ENCODE measurements at places on chromosomes 5 and 9.
A peak's percentile ranks its signal among the peaks of the same experiment; 100 is the strongest.

DNA sequence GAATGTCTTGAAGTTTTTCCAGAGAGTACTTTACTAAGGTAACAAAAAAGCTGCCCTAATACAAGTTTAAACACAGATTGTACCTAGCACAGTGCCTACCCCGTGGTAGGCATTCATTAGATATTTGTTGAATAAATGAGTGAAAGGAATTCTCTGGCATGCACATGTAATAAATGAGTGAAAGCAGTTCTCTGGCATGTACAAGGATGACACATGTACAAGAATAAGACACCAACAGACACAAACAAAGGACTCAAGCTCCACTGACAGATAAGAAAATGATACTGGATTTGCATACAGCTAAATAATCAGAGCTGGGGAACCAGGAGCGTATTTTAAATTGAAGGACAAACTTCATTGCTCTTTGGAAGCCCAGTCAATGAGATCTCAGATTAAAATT lies 535.8 kb downstream of the EFNA5 start:
- DNase-seq, result no peak

DNA sequence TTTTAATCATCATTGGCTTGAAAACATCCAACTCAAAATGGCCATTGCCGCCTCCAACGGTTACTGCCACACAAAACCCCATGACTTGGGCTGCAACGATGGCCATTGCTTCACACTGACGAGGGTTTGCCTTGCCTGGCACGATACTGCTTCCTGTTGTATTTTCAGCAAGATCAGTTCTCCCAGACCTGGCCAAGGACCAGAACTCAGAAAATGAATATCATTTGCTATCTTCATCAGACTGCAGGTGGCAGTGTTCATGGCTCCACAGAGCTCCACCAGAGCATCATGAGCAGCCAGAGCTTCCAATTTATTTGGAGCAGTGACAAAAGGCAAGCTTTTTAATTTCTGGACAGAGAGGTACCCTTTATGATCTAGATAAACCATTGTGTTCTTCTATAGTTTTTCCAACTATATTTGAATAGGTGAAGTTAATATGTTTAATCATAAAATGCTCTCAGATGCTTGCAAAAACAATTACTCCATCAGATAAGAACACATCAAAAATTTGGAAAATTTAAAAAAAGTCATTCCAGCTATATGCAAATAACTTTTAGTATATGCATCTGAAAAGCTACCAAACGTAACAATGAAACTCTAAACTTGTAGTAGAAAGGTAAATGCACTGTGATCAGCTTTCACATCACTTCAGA lies 10.4 kb downstream of the AMACR start:
- no peak for DNase-seq

- no peak for DNase-seq
These were observed 576.2 kb upstream of the CLINT1 start for GRCh38 chr5:158435161-158435616.

GRCh38 chr5:72065751-72066255 lies 41.5 kb upstream of the MAP1B start:
- peak; percentile 89 for DNase-seq

GRCh38 chr9:82020331-82020730 lies 31.8 kb downstream of the SPATA31D1 start:
- no peak for DNase-seq

GRCh38 chr5:172841256-172841655 lies 7.2 kb downstream of the ERGIC1 start:
- DNase-seq, result no peak

- DNase-seq, result no peak
These were observed 393.9 kb upstream of the C9orf72 start for GRCh38 chr9:27967210-27967609.

DNA sequence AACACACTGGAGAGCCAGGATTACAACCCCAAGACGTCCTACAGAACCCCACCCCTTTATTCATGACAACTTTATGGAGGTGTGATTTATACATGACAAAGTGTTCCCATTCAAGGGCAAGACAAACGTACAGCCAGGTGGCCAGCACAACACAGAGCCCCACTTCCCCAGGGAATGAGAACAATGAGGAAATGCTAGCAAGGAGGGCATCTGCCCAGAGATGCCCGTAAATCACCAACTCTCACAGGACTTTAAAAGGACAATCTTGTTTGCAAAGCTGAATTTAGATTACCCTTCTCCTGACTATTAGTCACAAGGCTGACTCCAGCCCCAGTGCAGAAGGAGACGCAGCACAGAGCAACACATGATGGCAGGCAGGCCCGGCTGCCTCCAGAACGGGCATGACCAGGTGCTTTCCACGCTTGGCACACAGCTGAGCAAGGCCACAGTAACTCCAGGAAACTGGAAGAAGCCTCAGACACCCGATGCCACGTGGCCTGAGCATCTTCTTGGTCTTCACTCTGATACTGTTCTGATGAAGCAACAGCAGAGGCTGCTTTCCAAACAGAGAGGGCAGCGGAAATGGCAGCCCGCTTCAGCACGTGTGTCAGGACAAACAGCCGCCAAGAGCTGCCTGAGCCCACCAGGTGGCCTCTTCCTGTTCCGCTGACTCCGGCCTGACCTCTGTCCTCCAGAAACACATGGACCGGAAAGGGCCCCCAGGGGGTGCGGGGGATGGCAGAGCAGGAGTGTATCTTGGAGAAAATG lies 51.4 kb downstream of the ROR2 start:
- no peak for DNase-seq

DNA sequence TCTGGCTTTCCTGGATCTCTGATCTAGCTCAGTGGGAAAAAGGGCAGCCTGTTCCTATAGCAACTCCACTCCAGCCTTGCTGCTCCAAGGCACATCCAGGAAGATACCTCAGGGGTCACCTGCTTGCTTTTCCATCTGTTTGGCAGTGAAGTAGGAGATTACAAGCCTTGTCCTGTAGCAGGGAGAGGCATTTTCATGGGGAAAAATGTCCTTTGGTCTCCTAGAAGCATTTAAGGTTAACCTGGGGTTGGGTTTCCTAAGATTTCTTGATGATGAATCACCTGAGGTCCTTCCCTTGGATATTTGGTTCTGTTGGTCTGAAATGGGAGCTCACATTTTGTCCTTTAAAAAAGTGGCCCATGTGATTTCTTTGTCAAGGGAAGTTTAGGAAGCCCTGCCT lies 1.5 kb upstream of the TMEM174 start:
- no peak for DNase-seq

DNA sequence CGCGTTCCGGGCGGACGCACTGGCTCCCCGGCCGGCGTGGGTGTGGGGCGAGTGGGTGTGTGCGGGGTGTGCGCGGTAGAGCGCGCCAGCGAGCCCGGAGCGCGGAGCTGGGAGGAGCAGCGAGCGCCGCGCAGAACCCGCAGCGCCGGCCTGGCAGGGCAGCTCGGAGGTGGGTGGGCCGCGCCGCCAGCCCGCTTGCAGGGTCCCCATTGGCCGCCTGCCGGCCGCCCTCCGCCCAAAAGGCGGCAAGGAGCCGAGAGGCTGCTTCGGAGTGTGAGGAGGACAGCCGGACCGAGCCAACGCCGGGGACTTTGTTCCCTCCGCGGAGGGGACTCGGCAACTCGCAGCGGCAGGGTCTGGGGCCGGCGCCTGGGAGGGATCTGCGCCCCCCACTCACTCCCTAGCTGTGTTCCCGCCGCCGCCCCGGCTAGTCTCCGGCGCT lies at the start of gene DAPK1:
TSS of gene DAPK1 (plus strand) at position 264 of the 442 bp plus-strand sequence. CDS start 1,211 bp downstream, outside the sequence.
- no peak for DNase-seq

- no peak for DNase-seq
These were observed 147.8 kb downstream of the MAST4 start for GRCh38 chr5:66744040-66744439.

GRCh38 chr5:133309166-133309795 lies 257.5 kb downstream of the HSPA4 start:
- no peak for DNase-seq

GRCh38 chr5:157571357-157571827 lies 4.2 kb downstream of the ADAM19 start:
- DNase-seq, result no peak

All from NCI-H1436 treated with DMSO at 0.1 percent for 48 hours (cell line).